SK-N-SH (cell line): ENCODE measurements at places on chromosomes 1 and 21. TPM values are rescaled to one million over a fixed set of nuclear protein-coding genes. Genes with fewer than 3 reads are reported as not detected.

DNA sequence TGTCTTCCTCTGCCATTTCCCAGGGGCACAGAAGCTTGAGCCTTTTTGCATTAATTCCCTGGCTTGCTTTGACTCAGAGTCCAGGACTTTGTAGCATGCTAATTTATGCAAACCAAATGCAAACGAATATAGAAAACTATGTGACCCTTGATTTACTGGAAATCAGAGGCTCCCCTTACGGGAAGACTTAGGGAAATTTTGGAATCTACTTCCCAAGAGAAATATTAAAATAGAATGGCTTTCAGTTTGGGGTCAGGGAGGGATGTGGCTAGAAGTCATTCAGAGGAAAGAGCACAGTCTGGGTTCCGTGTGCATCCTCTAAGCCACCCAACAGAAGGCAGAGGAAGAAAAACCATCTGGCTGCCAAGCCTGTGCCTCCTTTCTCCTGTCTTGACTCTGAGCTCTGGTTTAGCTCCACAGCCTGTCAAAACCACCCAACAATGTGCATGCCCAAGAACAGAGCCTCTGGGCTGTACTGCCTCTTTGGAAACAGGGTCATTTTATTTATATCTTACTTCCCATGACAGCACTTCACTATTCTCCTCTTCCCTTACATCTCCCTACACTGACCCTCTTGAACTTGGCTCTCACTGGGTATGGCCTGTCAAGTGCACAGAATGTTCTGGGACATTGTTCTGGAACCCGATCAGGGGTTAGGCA, 30.1 kb downstream of the ATF3 start:
- H3K27ac ChIP-seq, result peak overlapping the region; percentile 47; the same call in 1 of the 2 replicates
- peaks cover 40% of the 10 kb centered on the region; the same call in 1 of the 2 replicates for H3K27me3 ChIP-seq
- DNase-seq, result peak; percentile 41
- H3K36me3 ChIP-seq, result no peaks in the 10 kb centered on the region
- no peak overlapping the region for H3K4me3 ChIP-seq
- peaks cover 43% of the 10 kb centered on the region for H3K4me1 ChIP-seq

GRCh38 chr1:106876384-106876783, 180.1 kb upstream of the PRMT6 start:
- no peak for DNase-seq
- no peaks in the 10 kb centered on the region for H3K27me3 ChIP-seq
- H3K4me3 ChIP-seq, result no peak overlapping the region

DNA sequence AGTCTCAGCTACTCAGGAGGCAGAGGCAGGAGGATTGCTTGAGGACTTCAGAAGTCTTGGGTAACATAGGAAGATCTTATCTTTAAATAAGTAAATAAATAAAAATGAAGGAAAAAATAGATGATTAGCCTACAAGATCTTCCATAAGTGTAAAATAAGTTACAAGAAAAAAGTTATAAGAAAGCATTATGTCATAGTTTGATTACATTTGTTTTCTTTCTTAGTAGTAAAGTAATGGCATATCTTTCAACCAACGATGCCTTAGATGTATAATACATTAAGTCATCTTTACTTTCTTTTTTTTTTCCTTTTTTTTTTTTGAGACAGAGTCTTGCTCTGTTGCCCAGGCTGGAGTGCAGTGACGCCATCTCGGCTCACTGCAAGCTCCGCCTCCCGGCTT, 46.5 kb downstream of the SNRPE start:
- H3K4me3 ChIP-seq, result no peak overlapping the region
- no peaks in the 10 kb centered on the region for H3K27me3 ChIP-seq
- DNase-seq, result no peak
- peak overlapping the region; percentile 68 for H3K27ac ChIP-seq

DNA sequence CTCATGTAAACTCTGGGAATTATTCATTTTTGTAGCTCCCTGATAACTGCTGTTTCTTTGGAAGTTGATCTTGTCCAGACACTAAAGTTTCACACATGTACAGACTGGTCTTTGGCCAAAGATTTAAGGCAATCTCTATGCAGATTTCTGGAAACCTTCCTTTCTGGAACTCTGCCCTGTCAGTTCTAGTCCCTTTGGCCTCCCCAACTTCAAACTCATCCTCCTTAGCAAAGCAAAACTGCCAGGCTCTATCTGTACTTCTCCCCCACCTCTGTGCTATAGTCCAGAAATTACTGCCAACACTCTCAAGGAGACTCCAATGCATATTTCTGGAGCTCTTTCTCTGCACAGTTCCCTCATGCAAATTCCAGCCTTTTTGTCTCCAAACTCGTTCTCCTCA, 36.5 kb downstream of the C1orf198 start:
- H3K36me3 ChIP-seq, result no peaks in the 10 kb centered on the region
- H3K27ac ChIP-seq, result no peak overlapping the region
- no peaks in the 10 kb centered on the region for H3K27me3 ChIP-seq

DNA sequence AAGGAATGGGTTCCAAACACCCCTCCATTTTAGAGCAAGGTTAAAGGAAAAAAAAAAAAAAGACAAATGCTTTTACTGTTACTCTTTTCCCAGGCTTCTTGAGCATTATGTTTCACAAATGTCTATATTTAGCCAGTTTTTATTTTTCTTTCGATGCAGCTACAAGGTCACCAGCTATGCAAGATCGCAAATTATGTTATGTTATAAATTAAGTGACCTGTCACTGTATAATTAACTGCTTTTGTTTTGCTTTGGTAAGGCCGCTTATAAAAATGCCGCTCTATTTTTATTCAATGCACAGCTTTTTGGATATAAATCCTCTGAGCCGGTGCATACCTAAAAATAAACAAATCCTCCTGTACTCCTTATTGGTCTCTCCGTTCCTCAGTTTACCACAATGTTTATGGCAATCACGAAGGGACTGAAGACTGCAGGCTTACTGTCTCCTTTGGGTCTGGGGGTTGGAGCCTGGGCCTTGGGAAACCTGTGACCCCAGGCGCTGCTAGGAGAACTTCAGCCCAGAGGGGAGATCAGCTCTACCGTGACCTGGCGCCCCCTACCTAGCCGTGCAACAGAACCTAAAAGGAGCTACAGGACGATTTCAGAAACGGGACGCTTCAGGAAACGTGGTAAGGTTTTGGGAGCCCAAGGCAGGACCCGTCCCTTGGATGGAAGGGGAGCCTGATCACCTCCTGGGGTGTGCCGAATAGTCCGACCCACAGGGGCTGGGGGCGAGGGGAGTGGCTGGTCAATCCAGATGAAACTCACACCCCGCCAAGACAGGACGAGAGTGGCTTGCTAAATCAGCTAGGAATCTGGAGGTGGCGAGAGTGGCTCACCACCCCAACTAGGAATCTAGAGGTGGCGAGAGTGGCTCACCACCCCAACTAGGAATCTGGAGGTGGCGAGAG, 101.2 kb upstream of the CD55 start:
- H3K36me3 ChIP-seq, result no peaks in the 10 kb centered on the region
- H3K4me1 ChIP-seq, result no peaks in the 10 kb centered on the region; the same call in 1 of the 2 replicates
- no peak for DNase-seq
- no peaks in the 10 kb centered on the region for H3K27me3 ChIP-seq
- peak overlapping the region; percentile 90 for H3K27ac ChIP-seq

GRCh38 chr21:31781737-31782136, 49.8 kb upstream of the SCAF4 start:
- H3K27ac ChIP-seq, result no peak overlapping the region
- H3K36me3 ChIP-seq, result no peaks in the 10 kb centered on the region
- no peak overlapping the region for H3K4me3 ChIP-seq
- no peaks in the 10 kb centered on the region for H3K27me3 ChIP-seq
- no peak for DNase-seq

GRCh38 chr1:30731806-30732276, 8.5 kb upstream of the MATN1 start:
- H3K27me3 ChIP-seq, result no peaks in the 10 kb centered on the region
- no peak for DNase-seq
- no peak overlapping the region for H3K4me3 ChIP-seq
- H3K4me1 ChIP-seq, result peaks cover 6% of the 10 kb centered on the region

GRCh38 chr1:10225573-10225972, 15.2 kb downstream of the KIF1B start:
- H3K27me3 ChIP-seq, result no peaks in the 10 kb centered on the region
- H3K27ac ChIP-seq, result no peak overlapping the region
- no peaks in the 10 kb centered on the region for H3K36me3 ChIP-seq
- no peak for DNase-seq
- H3K4me1 ChIP-seq, result no peaks in the 10 kb centered on the region
- H3K4me3 ChIP-seq, result no peak overlapping the region

- H3K4me3 ChIP-seq, result no peak overlapping the region
- no peak for DNase-seq
- peaks cover 5% of the 10 kb centered on the region; the same call in 1 of the 2 replicates for H3K36me3 ChIP-seq
- no peaks in the 10 kb centered on the region for H3K4me1 ChIP-seq
- no peak overlapping the region for H3K27ac ChIP-seq
- no peaks in the 10 kb centered on the region for H3K27me3 ChIP-seq
Measured at GRCh38 chr1:207822124-207822601, 70.3 kb downstream of the CD46 start.

GRCh38 chr1:219825355-219825754, 103.0 kb downstream of the SLC30A10 start:
- no peaks in the 10 kb centered on the region for H3K36me3 ChIP-seq
- DNase-seq, result no peak
- H3K4me1 ChIP-seq, result no peaks in the 10 kb centered on the region

GRCh38 chr1:11147197-11147770, 41.9 kb upstream of the ANGPTL7 start:
- 0 out of 2 replicates have a peak, but pooled peaks cover 4% of the 10 kb centered on the region for H3K4me1 ChIP-seq
- H3K27ac ChIP-seq, result peak overlapping the region; percentile 25; the same call in 1 of the 2 replicates
- H3K36me3 ChIP-seq, result peaks cover 9% of the 10 kb centered on the region
- no peaks in the 10 kb centered on the region for H3K27me3 ChIP-seq
- peak; percentile 62 for DNase-seq

DNA sequence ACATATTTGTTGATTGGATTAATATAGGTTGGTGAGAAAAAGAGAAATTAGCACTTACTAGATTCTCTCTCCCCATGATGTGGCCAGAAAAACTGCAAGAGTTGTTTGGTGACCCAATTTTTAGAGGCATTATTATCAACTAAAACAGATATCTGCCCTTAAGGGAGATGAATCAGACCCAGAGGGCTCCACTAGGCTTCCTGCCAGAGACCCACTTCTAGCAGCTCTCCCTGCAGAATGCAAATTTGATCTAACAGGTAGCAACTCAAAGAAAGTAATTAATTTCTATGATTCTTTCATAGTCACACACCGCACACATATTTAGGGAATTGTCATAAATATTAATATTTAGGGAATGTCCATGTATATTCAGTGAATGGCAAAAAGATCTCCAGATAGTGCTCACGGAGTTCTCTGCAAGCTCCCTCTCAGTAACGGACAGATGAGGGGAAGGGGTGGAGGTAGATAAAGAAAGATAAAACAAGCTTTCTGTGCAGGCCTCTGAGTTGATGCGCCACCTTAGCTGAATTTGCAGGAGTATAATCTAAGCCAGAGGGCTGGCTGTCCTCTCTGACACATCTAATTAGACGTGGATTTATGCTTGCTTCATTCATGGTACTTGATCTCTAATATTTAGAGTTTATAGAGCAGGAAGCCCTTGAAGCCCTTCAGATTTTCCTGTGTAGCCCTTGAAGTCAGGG, 84.1 kb upstream of the CCDC190 start:
- H3K27me3 ChIP-seq, result no peaks in the 10 kb centered on the region
- peak; percentile 27 for DNase-seq
- H3K4me3 ChIP-seq, result no peak overlapping the region
- H3K36me3 ChIP-seq, result no peaks in the 10 kb centered on the region

GRCh38 chr1:27992276-27992675, 32.5 kb downstream of the XKR8 start:
- no peaks in the 10 kb centered on the region for H3K4me1 ChIP-seq
- H3K36me3 ChIP-seq, result peaks cover 66% of the 10 kb centered on the region
- H3K27me3 ChIP-seq, result no peaks in the 10 kb centered on the region
- DNase-seq, result no peak
- H3K4me3 ChIP-seq, result no peak overlapping the region

- no peak overlapping the region for H3K27ac ChIP-seq
- H3K27me3 ChIP-seq, result no peaks in the 10 kb centered on the region
- H3K4me3 ChIP-seq, result no peak overlapping the region
- peaks cover 16% of the 10 kb centered on the region; the same call in 1 of the 2 replicates for H3K4me1 ChIP-seq
- no peak for DNase-seq
- no peaks in the 10 kb centered on the region for H3K36me3 ChIP-seq
Measured at GRCh38 chr1:17192394-17193221, 12.3 kb upstream of the PADI1 start.

GRCh38 chr1:245942856-245943255, 564.2 kb downstream of the SMYD3 start:
- no peak overlapping the region for H3K4me3 ChIP-seq
- no peaks in the 10 kb centered on the region for H3K36me3 ChIP-seq
- no peak overlapping the region for H3K27ac ChIP-seq
- no peak for DNase-seq

S100A11 gene
- 565 and 736 TPM in 2 replicates for polyA plus RNA-seq

DNAH14 gene
- 8.0 and 11.3 TPM in 2 replicates for polyA plus RNA-seq

CYYR1 gene
- polyA plus RNA-seq, result not detected in 2 replicates

PODN gene
- 2.0 and 2.9 TPM in 2 replicates for polyA plus RNA-seq

SPRR1A gene
- polyA plus RNA-seq, result not detected in 2 replicates

ICOSLG gene
- 0.43 and 0.52 TPM in 2 replicates for polyA plus RNA-seq

AKR7A3 gene
- polyA plus RNA-seq, result 0.38 and 0.54 TPM in 2 replicates

NPR1 gene
- polyA plus RNA-seq, result 0.05 and 0.12 TPM in 2 replicates

ESPN gene
- polyA plus RNA-seq, result 0.13 and 0.33 TPM in 2 replicates

WNT2B gene
- polyA plus RNA-seq, result 3.4 and 4.3 TPM in 2 replicates

ELAPOR1 gene
- 1.1 and 1.2 TPM in 2 replicates for polyA plus RNA-seq

TMPRSS15 gene
- 0.03 TPM in 1 of 2 replicates, not detected in the other for polyA plus RNA-seq

CD52 gene
- not detected in 2 replicates for polyA plus RNA-seq

CCDC185 gene
- polyA plus RNA-seq, result not detected in 2 replicates

LCE3D gene
- polyA plus RNA-seq, result not detected in 2 replicates
